Fibroblast of the aortic adventitia (primary cell): ENCODE measurements at places on chromosomes 3 and 15.

- peak; percentile 67 for DNase-seq
These were observed 4.6 kb upstream of the DAG1 start for GRCh38 chr3:49465270-49466034.

- no peak for DNase-seq
These were observed at the start of gene PCBP4 for GRCh38 chr3:51967384-51968169. Gene PCBP4, minus strand, starts transcription at chr3:51967454. Its CDS starts 6,214 bp downstream, at chr3:51961240.

- DNase-seq = no peak
These were observed 14.8 kb upstream of the SMAD3 start for GRCh38 chr15:67050522-67051087.

- DNase-seq = no peak
These were observed 41.6 kb downstream of the PYDC2 start for GRCh38 chr3:191502583-191502982.

- DNase-seq = peak; percentile 31
These were observed 245.3 kb downstream of the FEZF2 start for GRCh38 chr3:62128051-62128450.

DNA sequence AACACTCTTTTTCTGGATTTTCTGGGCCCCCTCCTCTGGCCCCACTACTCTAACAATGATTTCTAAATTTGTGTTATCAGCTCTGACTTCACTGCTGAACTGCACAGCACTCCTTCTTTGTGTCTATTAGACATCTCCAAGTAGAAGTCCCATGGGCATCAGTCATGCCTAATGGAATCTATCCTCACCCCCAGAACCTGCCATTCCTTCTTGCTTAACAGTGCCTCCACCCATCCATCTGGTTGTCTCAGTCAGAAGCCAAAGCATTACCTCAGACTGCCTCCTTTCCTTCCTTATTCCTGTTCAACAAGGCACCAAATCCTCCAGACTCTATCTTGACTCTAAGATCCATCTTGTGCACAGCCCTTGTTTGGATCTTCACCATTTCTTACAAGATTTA lies 36.2 kb downstream of the SSR3 start:
- peak; percentile 75 for DNase-seq

- no peak for DNase-seq
These were observed 12.3 kb downstream of the MEGF11 start for GRCh38 chr15:66241087-66241907.

DNA sequence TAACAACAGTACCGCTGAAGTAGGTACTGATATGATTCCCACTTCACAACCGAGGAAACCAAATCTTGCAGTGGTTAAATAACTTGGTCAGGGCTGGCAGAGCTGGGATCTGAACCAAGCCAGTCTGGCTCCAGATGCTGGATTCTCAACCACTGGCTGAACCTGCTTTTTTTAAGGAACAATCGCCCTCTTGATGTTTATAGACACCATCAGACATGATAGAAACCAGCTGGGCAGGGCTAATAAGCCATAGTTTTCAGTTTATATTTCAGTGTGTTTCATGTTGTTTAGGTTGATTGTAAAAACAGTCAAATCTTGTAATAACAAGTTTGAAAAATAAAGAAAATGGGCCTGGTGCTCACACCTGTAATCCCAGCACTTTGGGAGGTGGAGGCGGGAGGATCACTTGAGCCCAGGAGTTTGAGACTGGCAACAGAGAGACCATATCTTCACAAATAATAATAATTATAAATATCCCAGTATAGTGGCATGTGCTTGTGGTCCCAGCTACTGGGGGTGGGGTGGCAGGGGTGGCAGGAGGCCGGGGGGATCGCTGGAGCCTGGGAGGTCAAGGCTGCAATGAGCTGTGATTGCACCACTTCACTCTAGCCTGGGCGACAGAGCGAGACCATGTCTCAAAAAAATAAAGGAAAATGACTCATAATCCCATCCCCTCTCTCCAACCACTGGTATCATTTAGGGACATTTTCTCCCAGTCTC lies 36.7 kb downstream of the XYLB start:
- no peak for DNase-seq

GRCh38 chr3:195134431-195134830 lies 136.5 kb downstream of the XXYLT1 start:
- no peak for DNase-seq

GRCh38 chr3:157542711-157543500 lies 39.7 kb upstream of the VEPH1 start:
- peak; percentile 74 for DNase-seq

GRCh38 chr3:23324745-23325144 lies 121.6 kb downstream of the UBE2E2 start:
- DNase-seq = peak; percentile 71

GRCh38 chr15:24985224-24985623 lies 30.4 kb downstream of the SNRPN start:
- DNase-seq = no peak

- DNase-seq = no peak
These were observed 143.6 kb downstream of the ANO10 start for GRCh38 chr3:43478118-43478785.

DNA sequence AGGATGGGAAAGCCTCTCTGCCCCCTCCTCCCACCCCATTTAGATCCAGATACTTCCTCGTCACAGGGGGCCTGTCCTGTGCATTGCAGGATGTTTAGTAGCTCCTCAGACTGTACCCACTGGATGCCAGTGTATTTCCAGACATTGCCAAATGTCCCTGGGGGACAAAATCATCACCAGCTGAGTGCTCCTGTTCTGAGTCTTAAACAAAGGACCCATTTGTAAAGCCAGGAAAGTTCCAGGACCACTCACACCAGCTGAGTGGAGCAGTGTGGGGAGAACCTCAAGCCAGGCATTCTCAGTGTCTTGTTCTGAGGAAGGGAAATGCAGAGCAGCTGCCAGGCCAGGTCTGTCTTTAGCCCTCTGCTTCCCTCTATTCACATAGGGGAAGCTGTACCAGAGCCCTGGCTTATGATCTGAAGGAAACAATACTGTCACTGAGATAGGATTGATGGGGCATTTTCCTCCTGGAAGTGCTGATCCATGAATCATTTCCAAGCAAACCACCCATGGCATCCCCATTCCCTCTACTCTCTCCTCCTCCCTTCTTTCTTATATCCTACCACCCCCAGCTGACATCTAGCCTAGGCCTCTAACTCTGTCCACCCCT lies 67.4 kb upstream of the MEX3B start:
- no peak for DNase-seq

DNA sequence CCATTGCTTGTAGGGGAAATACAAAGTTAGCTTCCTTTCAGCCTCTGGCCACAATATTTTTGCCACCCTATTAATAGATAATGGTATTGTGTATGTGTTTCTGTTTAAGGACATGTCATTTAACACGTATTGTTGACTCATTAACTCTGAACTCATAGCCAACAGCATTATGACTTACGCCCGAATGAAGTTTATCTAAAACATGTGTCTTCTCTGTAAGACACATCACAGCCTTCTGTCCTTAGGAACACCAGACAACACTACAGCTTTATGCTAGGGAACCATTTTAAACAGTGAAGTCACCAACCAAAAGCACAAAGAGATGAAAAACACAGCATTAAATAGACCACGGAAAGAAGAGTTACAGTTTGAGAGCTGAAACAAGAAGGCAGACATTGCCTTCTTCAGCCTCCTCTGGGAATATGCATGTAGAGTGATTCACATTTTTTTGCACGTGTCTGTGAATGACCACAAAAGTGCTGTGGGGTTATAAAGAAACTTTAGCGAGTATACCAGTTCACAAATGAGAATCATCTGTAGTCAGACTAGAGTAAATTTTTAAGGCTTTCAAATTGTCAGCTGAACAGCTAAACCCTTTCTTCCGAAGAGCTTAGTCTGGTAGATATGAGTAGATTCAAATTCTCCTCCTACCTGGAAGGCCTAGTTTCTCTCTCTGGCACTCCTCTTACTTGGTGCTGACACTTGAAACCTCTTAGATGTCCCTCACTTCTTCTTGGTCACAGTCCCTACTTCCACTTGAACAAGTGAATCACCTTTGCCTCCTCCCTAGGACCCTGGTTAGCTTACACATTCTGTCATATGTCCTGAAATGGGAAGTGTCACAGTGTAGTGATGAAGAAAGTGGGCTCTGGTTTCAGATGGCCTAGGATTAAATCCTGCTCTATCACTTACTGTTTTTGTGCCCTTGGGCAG lies 32.2 kb downstream of the MCTP2 start:
- DNase-seq = peak; percentile 1

DNA sequence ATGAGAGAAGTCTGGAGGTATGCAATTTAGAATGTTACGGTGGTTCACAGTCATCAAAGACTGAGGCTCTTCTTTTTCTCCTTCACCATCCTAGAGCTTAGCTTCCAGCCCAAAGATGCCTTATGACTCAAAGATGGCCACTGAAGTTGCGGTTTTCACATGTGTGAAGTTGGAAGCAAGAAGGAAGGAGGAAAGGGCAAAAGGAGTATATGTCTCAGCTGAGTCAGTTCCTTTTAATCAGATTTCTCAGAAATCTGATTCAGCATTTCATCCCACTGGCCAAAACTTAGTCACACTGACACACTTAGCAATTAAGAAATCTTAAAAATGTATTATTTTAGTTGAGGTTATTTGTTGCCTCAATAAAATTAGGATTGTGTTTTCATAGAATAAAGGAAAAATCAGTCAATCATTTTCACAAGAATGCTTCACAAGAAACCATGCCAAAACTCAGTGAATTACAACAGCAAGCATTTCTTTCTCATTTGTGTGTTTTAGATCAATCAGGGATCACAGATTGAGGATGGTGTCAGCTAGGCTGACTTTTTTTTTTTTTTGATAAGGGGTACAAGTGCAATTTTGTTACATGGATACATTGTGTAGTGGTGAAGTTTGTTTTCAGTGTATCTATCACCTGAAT lies 211.1 kb upstream of the GADL1 start:
- peak; percentile 95 for DNase-seq

DNA sequence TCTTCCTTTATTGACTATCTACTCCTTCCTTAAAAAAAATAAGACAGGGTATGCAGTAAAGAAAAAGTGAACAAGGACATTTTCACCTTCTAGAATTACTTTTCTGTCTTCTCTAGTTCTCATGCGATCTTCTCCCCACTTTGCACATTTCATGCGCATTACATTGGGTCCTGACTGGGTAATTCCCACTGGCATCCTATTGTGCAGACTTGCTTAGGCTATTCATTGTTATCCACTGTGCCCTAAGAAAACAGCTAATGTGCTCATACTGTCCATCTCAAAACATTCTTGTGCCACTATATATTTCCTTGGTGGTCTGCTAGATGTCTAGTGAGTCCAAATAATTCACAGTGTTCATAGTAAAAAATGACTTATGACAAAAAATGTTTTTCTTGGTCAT lies 447.4 kb upstream of the ROBO1 start:
- DNase-seq = no peak

- no peak for DNase-seq
These were observed 151.0 kb downstream of the ALDH1A2 start for GRCh38 chr15:57914350-57915055.

GRCh38 chr3:115022199-115022598 lies 124.9 kb downstream of the ZBTB20 start:
- peak; percentile 10 for DNase-seq

DNA sequence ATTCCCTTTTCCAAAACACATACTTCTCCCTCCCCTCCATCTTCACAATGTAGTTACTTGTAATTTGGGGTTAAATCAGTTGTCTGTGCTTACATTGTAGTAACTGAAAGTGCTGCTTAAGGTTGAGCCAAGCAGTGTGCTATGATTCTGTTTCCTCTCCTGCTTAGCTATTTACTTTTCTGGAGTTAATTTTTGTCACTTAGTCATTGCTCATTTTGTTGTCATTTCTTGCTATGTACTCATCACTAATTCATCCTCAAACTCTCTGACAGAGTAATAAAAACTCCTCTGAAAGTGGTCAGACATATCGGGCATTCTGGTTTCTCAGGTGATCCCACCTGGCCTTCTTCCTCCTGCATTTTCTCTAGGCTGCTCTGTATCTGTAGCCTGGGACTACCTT lies 80.7 kb downstream of the PPARG start:
- no peak for DNase-seq

GRCh38 chr3:160331127-160331937 lies 67.7 kb downstream of the IFT80 start:
- DNase-seq = peak; percentile 98

DNA sequence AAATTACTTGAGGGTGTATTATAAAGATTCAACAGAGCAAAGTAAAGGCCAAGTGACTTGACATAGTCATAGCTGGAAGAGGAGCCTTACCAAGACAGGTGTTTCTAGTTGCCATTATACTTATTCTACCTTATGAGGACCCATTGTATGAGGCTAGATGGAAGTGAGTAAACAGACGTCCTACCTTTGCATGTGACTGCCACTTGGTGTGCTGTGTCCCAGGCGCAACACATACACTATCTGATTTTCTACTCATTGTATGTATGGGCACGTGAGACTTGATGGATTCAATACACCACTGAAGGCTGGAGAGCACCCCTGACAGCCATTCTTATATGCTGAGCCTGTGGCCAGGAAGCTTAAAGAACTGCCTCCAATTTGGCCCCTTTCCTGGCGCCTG lies 40.5 kb downstream of the BOC start:
- DNase-seq = no peak

GRCh38 chr3:13023235-13023970 lies 49.8 kb downstream of the IQSEC1 start:
- peak; percentile 43 for DNase-seq

DNA sequence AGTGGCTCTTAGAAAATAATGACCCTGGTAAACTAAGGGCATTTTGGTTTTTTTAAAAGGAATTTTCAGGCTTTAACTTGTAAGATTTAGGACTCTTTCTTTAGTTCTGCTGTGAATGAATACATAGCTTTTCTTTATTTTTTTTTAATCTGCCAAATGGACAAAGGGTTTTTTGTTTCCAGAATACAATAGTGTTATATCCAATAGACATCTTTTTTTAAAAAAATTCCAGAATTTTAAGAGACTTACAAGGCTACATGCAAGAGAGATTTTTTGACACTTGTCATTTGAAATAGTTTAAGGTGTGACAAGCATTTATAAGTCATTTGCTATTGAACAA lies 38.1 kb downstream of the SETMAR start:
- DNase-seq = no peak
